Ascending aorta (tissue), 2 donors: ENCODE measurements at places on chromosomes 5 and 9. TPM values are rescaled to one million over a fixed set of nuclear protein-coding genes. Genes with fewer than 3 reads are reported as not detected.

DNA sequence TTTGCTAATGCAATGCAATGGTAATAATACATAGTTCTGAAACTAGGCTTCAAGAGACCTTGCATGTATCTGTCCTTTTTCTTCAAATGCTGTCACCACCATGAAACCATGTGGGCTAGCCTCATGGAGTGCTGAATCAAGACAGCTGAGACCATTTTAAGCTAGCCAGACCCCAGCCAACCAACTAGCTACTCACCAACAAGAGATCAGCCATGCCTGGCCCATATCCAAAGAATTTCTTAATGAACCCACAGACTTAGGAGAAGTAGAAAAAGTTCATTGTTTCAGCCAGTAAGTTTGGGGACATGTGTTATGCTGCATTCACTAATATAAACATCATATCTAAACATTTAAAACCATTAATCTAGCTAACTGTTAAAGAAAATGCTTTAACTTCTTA, 139.8 kb upstream of the EDIL3 start:
- DNase-seq: no peak

- DNase-seq: no peak
Observed at GRCh38 chr5:56733580-56733979, 81.8 kb upstream of the MAP3K1 start.

GRCh38 chr5:156675395-156675794, 174.7 kb upstream of the PPP1R2B start:
- no peak for DNase-seq

DNA sequence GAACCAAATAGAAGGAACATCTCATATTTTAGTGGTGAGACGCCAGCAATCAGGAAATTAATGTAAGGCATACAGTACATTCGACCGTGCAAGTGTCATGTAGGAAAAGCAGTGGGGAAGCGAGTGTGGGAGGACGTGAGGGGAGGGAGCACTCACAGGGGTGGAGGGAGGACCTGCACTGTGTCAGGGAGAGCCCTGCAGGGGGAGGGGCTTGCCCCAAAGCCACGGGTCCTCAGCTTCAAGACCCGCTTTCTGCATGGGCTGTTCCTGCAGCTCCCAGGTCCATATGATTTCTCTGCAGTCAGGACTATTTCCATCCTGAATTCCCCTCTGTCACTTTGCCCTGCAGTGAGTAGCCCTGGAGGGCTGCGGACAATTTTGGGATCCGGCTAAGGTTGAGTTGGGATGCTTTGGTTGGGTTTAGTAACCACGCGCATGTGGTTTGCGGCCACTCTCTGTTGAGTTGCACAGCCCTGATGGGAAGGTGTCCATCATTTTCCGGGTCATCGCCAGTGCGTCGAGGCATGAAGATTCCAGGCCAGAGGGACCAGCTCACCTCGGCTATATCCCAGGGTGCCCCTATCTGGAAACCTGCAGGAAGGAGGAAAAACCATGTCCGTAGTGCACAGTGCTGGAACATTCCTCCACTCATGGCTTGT, 61.9 kb downstream of the IRX1 start:
- DNase-seq: no peak

- no peak for DNase-seq
Observed at GRCh38 chr9:93278144-93278543, 94.2 kb downstream of the WNK2 start.

- DNase-seq: no peak
Observed at GRCh38 chr9:130453487-130453886, 8.7 kb downstream of the ASS1 start.

- no peak for DNase-seq
Observed at GRCh38 chr9:126975327-126976220, 61.0 kb downstream of the RALGPS1 start.

GRCh38 chr9:92514635-92515034, 21.2 kb downstream of the ECM2 start:
- DNase-seq: no peak

DNA sequence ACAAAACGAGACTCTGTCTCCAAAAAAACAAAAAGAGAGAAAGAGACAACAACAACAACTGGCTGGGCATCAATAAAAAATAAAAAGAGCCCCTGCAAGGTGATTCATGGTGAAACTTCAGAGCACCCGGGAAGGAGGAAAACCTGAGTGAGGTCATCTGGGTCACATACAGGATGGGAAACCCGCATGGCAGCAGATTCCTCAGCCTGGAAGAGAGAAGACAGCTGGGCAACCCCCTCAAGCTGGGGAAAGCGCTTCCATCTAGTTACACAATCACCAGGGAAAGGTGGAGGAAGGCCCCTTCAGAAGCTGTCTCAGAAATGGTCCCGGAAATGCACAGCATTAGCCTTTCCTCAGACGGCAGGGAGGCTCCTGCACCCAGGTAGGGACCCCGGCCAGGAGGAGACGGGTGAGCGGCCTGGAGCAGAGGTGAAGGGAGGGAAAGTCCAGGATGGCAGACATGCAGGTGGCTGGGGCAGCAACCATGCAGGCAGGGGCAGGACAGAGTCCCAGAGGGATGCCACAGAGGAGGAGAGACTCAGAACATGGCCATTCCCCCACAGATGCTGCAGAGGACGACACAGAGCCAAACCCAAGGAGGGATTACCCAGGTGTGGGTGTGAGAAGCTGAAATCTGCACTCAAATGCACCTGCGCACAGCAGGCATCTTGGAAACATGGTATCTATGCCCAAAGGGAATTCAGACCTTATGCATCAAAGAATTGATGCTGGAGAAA, 29.4 kb downstream of the CAMSAP1 start:
- no peak for DNase-seq

- DNase-seq: no peak
Observed at GRCh38 chr5:57559110-57559635, 76.6 kb upstream of the ACTBL2 start.

- DNase-seq: no peak
Observed at GRCh38 chr5:149271716-149272563, at the start of gene AFAP1L1. TSS of gene AFAP1L1 (plus strand) at chr5:149271859. CDS start at chr5:149271969, 110 bp downstream.

DNA sequence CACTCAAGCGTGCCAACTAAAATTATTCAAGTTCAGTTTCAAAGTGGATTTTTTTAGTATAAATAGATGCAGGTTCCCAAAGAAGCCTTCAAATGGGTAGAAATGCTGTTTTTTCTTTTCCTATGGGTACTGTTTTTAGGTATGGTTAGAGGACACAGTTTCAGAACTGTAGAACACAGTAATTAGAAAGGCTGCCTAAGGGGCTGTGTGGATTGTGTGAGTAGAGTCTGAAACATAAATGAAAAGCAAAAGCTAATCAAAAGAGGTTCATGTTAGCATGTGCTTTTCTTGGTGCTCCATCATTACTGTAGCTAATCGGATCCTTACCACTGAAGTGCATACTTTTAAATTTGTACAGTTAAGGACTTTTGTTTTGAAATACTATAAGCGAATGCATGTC, 85.3 kb downstream of the ZSWIM6 start:
- DNase-seq: no peak

- no peak for DNase-seq
Observed at GRCh38 chr5:140631831-140632365, 1.1 kb downstream of the CD14 start.

DNA sequence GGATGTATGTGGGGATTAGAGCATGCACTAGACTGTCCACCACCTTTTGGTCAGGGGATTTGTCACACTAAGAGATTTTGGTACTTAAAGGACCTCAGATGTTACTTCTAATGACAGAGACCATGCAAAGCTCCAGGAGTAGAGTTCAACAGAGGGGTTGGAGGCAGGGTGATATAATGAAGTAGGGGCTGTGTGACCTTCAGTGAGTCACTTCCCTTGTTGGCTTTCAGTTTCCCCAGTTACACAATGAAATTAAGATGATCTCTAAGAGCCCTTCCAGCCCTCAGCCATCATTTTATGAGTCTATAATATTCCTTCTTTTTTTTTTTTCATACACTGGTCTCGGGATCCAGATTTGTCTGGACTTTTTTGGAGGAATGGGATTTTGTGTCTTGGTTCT, 26.8 kb downstream of the GLRA1 start:
- DNase-seq: no peak

GRCh38 chr5:123181394-123181801, 92.4 kb downstream of the PRDM6 start:
- no peak for DNase-seq

DNA sequence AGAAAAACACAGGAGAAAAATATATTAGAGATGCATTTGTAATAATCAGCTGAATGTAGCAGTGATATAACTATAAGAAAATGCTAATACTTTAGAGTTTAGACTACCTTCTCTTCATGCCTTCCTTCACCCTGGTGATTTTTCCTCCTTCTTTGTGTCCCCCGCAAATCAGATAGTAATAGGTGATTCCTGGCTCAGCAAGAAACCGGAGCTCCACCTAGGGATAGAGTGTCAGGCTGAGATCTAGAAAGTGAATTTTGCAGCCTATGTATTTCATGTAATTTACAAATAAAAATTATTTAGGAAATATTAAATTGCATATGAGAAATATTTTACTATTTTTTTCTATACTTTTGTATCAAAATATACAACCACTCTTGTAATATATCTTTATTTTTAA, 109.8 kb upstream of the ST8SIA4 start:
- DNase-seq: no peak

DNA sequence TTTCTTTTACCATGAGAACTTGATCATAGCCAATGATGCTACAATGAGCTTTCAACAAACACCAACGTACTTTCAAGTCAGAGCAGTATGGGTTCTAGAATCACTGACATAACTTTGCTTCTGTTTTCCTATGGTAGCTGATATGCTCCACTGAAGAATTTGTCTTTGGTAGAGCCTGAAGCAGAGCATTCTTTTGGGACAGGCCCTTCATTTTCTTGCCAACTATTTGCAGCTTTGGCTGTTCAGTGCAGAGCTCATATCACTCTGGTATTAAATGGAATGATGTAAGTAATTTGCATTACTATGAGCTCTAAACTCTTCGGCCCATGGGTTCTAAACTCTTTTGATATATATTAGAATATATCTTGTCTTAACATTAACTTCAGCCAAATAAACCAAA, 51.8 kb upstream of the APC start:
- no peak for DNase-seq

- no peak for DNase-seq
Observed at GRCh38 chr5:178466342-178466741, 123.9 kb downstream of the COL23A1 start.

The HEMGN gene
- total RNA-seq: not detected

The SLC27A6 gene
- total RNA-seq: 0.43 TPM

The HAVCR2 gene
- total RNA-seq: 1.7 TPM

The PCDHA6 gene
- not detected for total RNA-seq

The CDH12 gene
- total RNA-seq: 0.11 TPM

The PRRX2 gene
- total RNA-seq: 112 TPM

The GRIA1 gene
- total RNA-seq: 7.0 TPM

The ANXA1 gene
- total RNA-seq: 261 TPM
